ENCODE measurements at places on chromosomes 2 and 18. TPM values are rescaled to one million over a fixed set of nuclear protein-coding genes. Genes with fewer than 3 reads are reported as not detected.

Gene CCDC141
- not detected for total RNA-seq

Gene GCKR
- total RNA-seq: 0.32 TPM

Gene IGFBP5
- total RNA-seq: 15.9 TPM

Gene EML6
- under 0.01 TPM for total RNA-seq

Gene TEX44
- not detected for total RNA-seq

Gene ITGA4
- total RNA-seq: 5.8 TPM

Gene SRBD1
- total RNA-seq: 11.8 TPM

Gene IL36A
- not detected for total RNA-seq

Gene IL36B
- total RNA-seq: not detected

Gene HMSD
- not detected for total RNA-seq

Gene ROCK1
- total RNA-seq: 25.1 TPM

Gene SERPINB13
- not detected for total RNA-seq

Gene PDE11A
- not detected for total RNA-seq

Gene STK25
- total RNA-seq: 268 TPM

Gene KCNJ3
- total RNA-seq: not detected

Gene TXNDC2
- total RNA-seq: 0.32 TPM

Gene BCL2
- 1.9 TPM for total RNA-seq

Gene LIPG
- total RNA-seq: 32.9 TPM

Gene DSC3
- total RNA-seq: 12.2 TPM

Gene LRRC30
- not detected for total RNA-seq

Gene BMP10
- total RNA-seq: not detected

Gene WNT10A
- not detected for total RNA-seq

Gene RUFY4
- total RNA-seq: not detected

Gene SP140L
- 6.0 TPM for total RNA-seq
